ENCODE measurements at places on chromosomes 2 and 18.
A peak's percentile ranks its signal among the peaks of the same experiment; 100 is the strongest.

GRCh38 chr2:211181626-211182025 lies 625.2 kb downstream of the CPS1 start:
- no peak for DNase-seq

DNA sequence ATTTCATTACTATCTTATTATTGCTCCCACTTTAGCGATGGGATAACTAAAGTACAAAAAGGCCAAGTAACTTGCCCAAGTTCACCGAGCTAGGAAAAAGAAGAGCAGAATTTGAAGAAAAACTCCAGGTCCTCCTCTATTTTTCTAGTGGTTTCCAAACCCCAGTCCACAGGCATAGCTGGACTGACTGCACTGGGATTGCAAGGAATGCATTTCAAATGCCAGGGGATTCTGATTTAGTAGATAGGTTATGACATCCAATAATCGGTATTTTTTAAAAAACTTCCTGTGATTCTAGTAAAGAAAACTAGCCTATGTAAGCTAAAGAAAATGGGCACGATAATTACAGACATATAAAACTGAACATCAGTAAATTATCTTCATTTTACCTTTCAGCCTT lies 62.7 kb upstream of the GALNT5 start:
- DNase-seq = no peak

GRCh38 chr2:176088937-176089842 lies 3.3 kb upstream of the HOXD13 start:
- DNase-seq = no peak

GRCh38 chr18:55515941-55516710 lies 71.9 kb downstream of the TCF4 start:
- no peak for DNase-seq

DNA sequence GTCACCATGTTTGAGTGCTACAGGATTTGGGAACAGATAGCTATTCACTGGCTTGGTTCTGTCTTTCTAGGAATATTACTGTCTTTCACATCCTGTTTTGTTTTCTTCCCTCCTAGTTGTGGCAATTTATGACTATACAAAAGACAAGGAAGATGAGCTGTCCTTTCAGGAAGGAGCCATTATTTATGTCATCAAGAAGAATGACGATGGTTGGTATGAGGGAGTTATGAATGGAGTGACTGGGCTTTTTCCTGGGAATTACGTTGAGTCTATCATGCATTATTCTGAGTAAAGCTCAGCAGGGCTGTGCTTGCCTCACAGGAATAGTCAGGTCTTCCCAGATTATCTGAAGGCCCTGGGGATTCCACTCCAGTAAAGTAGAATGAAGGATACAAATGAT lies 98.9 kb downstream of the ABI2 start:
- DNase-seq = peak; percentile 88

GRCh38 chr2:70785137-70785911 lies 5.1 kb downstream of the FIGLA start:
- DNase-seq = no peak

GRCh38 chr2:154226931-154227330 lies 355.2 kb downstream of the GALNT13 start:
- no peak for DNase-seq

DNA sequence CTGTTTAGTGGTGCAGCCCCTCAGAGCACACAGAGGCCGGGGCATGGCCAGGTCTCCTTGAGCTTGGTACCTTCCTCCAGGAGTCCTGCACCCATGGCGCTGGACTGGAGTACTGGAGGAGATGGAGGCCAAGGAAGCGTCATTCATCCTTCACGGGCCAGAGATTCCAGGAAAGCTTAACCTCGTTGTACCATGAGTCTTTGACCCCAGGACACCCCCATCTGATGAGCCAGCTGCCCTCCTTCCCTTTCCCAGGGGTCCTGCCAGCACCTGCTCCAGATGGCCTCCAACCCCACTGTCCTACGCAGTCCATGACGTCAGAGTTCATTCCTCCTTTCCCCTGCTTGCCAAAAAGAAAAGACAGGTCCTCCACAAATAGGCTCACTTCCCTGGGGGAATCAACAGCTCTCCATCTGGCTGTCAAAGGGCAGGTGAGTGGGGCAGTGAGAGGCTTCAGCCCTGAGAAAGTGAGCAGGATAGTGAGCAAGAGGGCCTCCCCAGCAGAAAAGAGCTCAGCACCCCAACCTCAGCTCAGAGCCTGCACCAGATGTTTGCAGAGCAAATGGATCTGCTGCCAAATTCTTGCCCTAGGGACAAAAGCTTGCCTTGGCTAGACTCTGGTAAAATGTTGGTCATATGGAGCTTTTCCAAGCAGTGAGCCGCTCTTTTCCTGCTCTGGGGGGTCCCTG lies 4.5 kb upstream of the NPPC start:
- DNase-seq = no peak

DNA sequence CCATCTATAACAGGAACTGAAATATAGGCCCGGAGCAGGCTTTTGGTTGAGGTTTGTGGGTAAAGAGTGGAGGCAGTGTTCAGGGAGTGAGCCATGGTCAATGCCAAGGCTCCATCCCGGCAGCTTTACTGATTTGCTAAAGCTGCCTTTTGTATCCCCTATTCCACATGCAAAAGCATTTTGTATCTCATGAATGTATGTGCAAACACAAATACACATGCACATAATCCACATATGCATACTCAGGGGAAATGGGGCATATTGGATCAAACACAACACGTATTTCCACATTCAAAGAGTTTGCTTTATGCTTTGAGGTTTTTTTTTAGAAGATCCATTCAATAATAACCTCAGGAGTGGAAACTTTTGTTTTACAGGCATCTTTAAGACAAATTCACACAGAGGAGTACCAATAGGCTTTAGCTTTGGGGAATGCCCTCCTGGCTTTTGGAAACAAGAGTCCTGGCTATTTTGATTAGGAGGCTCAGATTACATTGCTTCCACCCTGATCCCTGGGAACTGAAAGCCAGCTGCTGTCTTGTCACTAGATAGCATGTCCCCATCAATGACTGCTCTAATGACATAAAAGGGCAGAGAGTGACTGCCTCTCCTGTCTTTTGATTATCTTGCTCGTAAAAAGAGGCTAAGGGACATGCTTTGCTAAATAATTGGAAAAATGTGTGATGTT lies 263.2 kb downstream of the EN1 start:
- DNase-seq = no peak

DNA sequence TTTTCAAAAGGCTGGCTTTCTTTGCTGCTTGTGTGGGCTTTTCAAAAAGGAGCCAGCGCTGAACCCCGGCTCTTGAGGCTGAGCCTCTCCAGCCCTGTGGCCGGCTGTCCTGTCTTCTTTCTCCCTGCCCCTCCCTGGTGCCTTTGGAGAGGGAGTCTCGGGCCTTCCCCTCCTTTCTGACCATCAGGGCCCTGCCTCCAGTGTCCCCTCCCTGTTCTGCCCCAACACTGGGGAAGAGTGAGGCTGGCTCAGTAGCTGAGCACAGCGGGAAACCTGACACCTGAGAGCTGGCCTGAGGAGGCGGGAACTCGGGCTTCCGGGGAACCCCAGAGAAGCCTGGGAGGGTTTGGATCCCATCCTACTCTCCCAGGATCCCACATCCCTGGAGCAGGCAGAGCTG lies 232.1 kb downstream of the LOXHD1 start:
- DNase-seq = no peak

GRCh38 chr2:20035955-20036666 lies 15.3 kb downstream of the LAPTM4A start:
- DNase-seq = no peak

- no peak for DNase-seq
These were observed 33.3 kb downstream of the NTSR2 start for GRCh38 chr2:11636593-11637295.

DNA sequence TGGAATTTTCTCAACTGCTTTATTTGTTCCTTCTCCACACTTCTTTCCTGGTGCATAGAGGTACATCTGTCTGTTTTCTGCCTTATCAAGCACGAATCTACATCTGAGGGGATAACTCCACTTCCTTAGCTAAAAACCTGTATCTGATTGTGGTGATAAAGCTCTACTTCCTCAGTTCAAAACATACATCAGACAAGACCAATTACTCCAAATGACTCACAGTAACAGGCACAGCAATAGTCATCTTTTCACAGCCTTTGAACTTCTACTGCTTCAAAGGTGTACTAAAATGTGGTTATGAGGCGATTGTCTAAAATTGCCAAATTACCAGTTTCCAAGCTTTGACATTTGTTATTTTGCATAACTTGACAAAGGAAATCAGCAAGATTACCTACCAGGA lies 803.6 kb upstream of the ZEB2 start:
- peak; percentile 11 for DNase-seq

DNA sequence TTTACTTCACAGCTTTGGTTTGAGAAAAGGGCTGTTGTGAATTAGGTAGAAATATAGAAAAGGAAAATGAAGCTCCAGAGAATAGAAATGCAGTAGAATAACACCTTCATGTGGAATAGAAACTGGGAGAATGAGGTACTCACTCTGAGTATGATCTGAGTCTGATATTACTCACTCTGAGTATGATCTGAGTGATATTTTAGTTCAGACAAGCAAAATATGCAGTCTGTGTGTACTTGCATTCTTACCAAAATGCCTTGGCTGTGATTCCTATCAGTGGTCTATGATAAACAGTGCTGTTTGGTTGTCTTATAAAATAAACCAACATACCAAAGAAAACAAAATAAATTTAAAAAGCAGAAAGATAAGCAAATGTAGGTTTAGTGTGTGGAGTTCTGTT lies 487.6 kb downstream of the THSD7B start:
- DNase-seq = no peak

DNA sequence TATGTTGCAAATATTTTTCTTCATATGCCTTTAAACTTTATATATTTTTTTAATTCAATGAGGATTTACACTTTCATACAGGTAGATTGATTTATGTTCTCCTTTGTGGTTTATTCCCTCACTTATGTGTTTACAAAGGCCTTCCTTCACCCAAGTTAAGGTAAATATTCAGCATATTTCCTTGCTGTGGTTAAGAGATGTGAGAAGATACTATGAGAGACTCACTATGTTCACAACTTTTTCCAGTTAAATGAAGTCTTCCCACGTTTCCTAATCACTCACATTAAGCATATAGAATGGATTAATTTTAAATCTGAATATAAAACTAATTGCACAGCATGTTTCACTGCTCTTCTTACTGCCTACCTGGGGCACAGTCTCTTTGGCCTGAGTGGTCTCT lies 597 bp downstream of the PECR start:
- no peak for DNase-seq

DNA sequence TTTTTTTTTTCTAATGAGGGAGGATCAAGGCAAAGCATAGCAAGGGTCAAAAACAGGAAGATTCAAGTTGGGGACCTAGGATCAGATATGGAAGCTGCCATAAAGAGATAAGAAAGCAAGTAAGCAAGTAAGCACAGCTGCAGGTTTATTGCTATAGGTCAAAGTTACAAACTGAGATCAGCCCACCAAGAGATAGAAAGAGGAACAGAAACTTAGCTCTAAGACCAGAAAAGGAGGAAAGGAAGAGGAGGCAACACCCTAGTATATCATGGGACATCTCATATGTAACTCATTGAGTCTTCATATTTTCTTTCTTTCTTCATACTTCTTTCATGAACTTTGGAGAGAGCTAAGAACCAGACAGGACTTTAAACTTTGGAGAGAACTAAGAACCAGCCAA lies 295.9 kb upstream of the CRIM1 start:
- DNase-seq = no peak

All from GM04503 (cell line).